Temporal lobe (tissue), 4 donors: ENCODE measurements at places on chromosomes 4 and X. TPM values are rescaled to one million over a fixed set of nuclear protein-coding genes. Genes with fewer than 3 reads are reported as not detected.

The CDX4 gene
- total RNA-seq, result not detected

The PROM1 gene
- 107 TPM for total RNA-seq

The CXCL11 gene
- total RNA-seq, result not detected

The ADH7 gene
- not detected for total RNA-seq

The SLC49A3 gene
- total RNA-seq, result 0.49 TPM

The SATL1 gene
- 0.98 TPM for total RNA-seq

The NXF3 gene
- total RNA-seq, result not detected

The DYNLT3 gene
- 21.6 TPM for total RNA-seq

The FDCSP gene
- not detected for total RNA-seq

The PRRG3 gene
- 6.1 TPM for total RNA-seq

The RRH gene
- total RNA-seq, result 0.25 TPM

The BEX2 gene
- total RNA-seq, result 108 TPM

The SPATA4 gene
- 0.49 TPM for total RNA-seq

The CTAG1A gene
- total RNA-seq, result not detected

The DBET gene
- not detected for total RNA-seq

The MTTP gene
- total RNA-seq, result 2.0 TPM

The HPF1 gene
- total RNA-seq, result 35.9 TPM

The LINC00632 gene
- 39.8 TPM for total RNA-seq

The COL4A6 gene
- total RNA-seq, result 3.2 TPM

The PDLIM3 gene
- 12.3 TPM for total RNA-seq

The HS6ST2 gene
- total RNA-seq, result 6.6 TPM
